ENCODE measurements at places on chromosomes 1 and 21. TPM values are rescaled to one million over a fixed set of nuclear protein-coding genes. Genes with fewer than 3 reads are reported as not detected.

Gene VCAM1
- total RNA-seq, result 8.2 TPM

Gene WDTC1
- total RNA-seq, result 5.6 TPM

Gene TPTE
- not detected for total RNA-seq

GRCh38 chr1:208557046-208557722 lies 313.0 kb upstream of the PLXNA2 start:
- DNase-seq, result no peak

DNA sequence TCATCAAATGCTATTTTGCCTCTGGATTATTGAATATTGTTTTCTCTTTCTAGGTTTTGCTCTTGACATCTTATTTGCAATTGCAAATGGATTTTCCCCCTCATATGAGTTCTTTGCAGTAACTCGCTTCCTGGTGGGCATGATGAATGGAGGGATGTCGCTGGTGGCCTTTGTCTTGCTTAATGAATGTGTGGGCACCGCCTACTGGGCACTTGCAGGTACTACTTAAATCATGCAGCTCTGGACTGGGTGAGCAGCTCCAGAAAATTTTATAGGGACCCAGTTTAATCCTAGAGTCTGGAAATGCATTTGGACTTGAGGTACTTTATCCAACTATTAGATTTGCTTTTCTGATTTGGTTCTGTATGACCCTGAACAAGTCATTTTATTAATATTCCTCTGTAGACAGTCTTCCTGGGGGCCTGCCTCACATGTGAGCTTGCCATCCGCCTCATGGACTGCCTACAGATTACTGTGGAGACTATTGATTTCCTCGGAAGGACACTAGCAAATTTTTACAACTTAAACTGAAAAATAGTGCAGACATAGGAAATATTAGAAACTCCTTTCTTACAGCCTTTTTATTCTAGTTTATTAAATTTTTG lies 44.5 kb downstream of the SLC22A15 start:
- no peak for DNase-seq

DNA sequence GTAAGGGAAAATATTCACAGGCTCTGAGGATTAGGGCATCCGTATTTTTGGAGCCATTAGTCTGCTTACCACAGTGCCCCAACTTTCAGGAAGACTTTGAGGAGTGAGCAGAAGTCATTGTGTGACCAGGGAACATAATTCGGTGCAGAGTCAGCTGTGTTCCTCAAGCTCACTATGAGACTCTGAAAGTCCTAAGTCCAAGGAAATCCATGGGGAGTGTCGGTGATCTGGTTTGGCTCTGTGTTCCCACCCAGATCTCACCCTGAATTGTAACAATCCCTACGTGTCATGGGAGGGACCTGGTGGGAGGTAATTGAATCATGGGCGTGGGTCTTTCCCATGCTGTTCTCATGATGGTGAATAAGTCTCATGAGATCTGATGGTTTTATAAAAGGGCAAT lies 45.9 kb upstream of the SCAF4 start:
- DNase-seq, result no peak

DNA sequence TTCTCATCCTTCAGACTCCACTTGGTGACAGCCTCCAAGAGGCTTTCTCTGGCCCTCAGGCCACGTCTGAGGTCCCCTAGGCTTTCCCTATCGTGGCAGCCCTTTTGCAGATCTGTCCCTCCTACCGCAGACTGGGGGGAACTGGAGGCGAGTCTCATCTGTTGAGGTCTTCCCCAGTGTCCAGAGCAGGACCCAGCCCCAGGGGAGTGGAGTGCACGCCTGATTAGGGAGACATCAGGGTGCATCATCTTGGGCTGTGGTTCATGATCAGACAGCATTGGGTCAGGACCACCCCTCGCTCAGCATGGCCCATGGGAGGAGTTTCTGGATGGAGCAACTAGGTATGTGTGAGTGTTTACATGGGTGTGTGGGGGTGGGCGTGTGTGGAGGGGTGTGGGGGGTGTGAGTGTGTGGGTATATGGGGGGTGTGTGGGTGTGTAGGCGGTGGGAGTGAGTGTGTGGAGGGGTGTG lies 8.5 kb upstream of the MATN1 start:
- no peak for DNase-seq

GRCh38 chr1:21613072-21613867 lies 55.9 kb downstream of the RAP1GAP start:
- DNase-seq, result no peak

Measured in uterus (tissue), 4 donors.